Activated T-helper 17 cell treated with anti-CD3 and anti-CD28 coated beads, Interleukin-2, amount 50 U/mL, for 72 hours (primary cell): ENCODE measurements at places on chromosomes 5 and 9. TPM values are rescaled to one million over a fixed set of nuclear protein-coding genes. Genes with fewer than 3 reads are reported as not detected.

Gene HAVCR1
- 1.5 TPM for total RNA-seq

Gene PFN3
- not detected for total RNA-seq

- no peaks in the 10 kb centered on the region for H3K4me1 ChIP-seq
- no peak overlapping the region for H3K4me3 ChIP-seq
Observed at GRCh38 chr5:154403234-154403633, 42.6 kb upstream of the SAP30L start.

- no peak for ATAC-seq
- H3K4me3 ChIP-seq, result no peak overlapping the region
- no peaks in the 10 kb centered on the region for H3K36me3 ChIP-seq
- no peak overlapping the region for H3K27ac ChIP-seq
Observed at GRCh38 chr5:178327446-178327845, 94.8 kb upstream of the PHYKPL start.

- no peaks in the 10 kb centered on the region for H3K36me3 ChIP-seq
- H3K4me3 ChIP-seq, result no peak overlapping the region
- no peaks in the 10 kb centered on the region for H3K4me1 ChIP-seq
- no peak overlapping the region for H3K27ac ChIP-seq
- H3K27me3 ChIP-seq, result no peaks in the 10 kb centered on the region
Observed at GRCh38 chr5:89289604-89290003, 406.6 kb upstream of the MEF2C start.

DNA sequence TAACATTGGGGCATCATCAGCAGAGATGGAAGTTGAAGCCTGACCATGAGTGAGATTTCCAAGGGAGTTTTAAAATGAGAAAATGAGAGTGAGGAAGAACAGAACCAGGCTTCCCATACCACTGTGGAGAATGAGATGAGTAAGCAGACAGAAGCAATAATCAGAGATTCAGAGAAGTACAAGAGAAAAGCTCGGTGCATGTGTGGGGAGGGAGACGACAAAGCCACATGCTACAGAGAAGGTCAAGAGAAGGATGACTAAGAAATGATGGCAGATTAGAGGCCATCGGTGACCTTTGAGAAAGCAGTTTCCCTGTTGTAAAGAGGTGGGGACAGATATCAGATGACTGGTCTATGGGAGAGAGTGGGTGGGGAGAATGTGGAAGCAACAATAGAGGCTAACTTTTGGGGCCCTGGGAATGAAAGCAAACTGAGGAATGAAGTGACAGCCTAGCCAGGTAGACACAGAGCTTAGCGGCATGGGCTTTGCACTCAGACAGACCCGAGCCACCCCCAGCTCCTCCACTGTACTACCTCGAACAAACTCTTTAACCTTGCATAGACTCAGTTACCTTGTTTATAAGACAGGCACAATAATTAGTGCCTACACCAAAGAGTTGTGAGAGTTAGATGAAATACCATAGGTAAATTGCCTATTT lies 207.7 kb downstream of the PIK3R1 start:
- H3K4me3 ChIP-seq, result peak overlapping the region; percentile 32
- peak; percentile 88 for ATAC-seq
- no peaks in the 10 kb centered on the region for H3K36me3 ChIP-seq
- peaks cover 34% of the 10 kb centered on the region for H3K4me1 ChIP-seq
- H3K27me3 ChIP-seq, result no peaks in the 10 kb centered on the region

- no peak overlapping the region for H3K4me3 ChIP-seq
- H3K27ac ChIP-seq, result no peak overlapping the region
- no peaks in the 10 kb centered on the region for H3K36me3 ChIP-seq
- ATAC-seq, result no peak
- H3K4me1 ChIP-seq, result no peaks in the 10 kb centered on the region
Observed at GRCh38 chr5:172599204-172599567, 41.9 kb upstream of the NEURL1B start.

DNA sequence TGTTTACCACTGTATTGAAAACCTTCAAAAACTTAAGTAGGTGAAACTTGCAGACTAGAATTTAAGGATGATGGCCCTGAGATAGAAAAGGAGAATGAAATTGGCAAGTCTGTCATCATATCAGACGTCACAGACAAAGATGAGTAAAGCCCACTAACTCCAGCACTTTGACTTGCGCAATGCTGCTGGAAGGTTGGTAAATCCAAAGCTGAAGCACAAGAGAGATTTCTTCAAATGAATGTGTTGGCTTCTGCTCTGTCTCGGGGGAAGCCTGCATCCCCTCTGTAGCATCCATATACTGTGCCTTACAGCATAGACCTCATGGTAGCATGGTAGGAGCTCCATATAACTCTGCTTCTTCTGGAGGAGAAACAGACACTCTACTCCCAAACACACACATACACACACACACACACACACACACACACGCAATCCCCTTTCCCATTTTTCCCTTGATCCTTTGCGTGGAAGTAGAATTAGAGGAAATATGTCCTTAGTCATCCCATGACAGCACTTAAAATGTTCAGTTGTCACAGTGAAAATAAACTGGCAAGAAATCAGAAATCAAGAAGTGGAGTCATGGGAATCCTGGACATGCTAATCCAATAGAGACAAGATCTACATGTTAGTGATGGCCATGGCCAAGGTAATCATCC lies 241.5 kb downstream of the NR3C1 start:
- H3K27me3 ChIP-seq, result no peaks in the 10 kb centered on the region
- no peak overlapping the region for H3K4me3 ChIP-seq
- H3K4me1 ChIP-seq, result no peaks in the 10 kb centered on the region

- H3K36me3 ChIP-seq, result no peaks in the 10 kb centered on the region
- H3K27me3 ChIP-seq, result peaks cover 63% of the 10 kb centered on the region
- H3K27ac ChIP-seq, result no peak within 1 kb of the TSS
- peak within 1 kb of the TSS; percentile 61 for H3K4me3 ChIP-seq
- ATAC-seq, result peak; percentile 44
- peaks cover 5% of the 10 kb centered on the region for H3K4me1 ChIP-seq
Observed at GRCh38 chr5:115816226-115817081, at the start of gene CDO1. TSS of gene CDO1 (minus strand) at chr5:115816659. CDS start at chr5:115816397, 262 bp downstream.

DNA sequence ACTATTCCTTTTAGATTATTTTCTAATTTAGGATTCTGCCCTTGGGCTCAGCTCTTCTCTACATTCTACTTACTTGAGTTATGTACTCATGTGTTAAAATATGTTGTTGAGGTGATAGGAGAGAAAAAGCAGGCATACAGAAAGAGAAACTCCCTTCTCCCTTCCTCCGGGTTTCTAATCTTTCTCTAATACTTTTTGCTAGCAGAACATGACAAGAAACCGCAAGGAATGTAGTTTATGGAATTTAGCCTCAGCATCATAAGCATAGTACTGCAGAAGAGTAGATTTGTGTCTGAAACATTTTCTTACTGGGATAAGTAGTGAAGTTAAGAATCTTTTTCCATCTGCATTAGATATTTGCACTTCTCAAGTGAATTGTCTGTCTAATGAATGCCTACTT lies 139.5 kb upstream of the CYLC2 start:
- ATAC-seq, result no peak
- H3K4me3 ChIP-seq, result no peak overlapping the region
- H3K27me3 ChIP-seq, result no peaks in the 10 kb centered on the region
- no peaks in the 10 kb centered on the region for H3K4me1 ChIP-seq

GRCh38 chr9:68780720-68781119 lies 75.7 kb downstream of the PIP5K1B start:
- no peak overlapping the region for H3K27ac ChIP-seq
- no peaks in the 10 kb centered on the region for H3K4me1 ChIP-seq
- H3K36me3 ChIP-seq, result no peaks in the 10 kb centered on the region
- peak; percentile 28 for ATAC-seq
- no peaks in the 10 kb centered on the region for H3K27me3 ChIP-seq

Gene PCDHB11
- total RNA-seq, result not detected

Gene PCDHGA12
- total RNA-seq, result not detected

Gene DRD1
- total RNA-seq, result not detected

DNA sequence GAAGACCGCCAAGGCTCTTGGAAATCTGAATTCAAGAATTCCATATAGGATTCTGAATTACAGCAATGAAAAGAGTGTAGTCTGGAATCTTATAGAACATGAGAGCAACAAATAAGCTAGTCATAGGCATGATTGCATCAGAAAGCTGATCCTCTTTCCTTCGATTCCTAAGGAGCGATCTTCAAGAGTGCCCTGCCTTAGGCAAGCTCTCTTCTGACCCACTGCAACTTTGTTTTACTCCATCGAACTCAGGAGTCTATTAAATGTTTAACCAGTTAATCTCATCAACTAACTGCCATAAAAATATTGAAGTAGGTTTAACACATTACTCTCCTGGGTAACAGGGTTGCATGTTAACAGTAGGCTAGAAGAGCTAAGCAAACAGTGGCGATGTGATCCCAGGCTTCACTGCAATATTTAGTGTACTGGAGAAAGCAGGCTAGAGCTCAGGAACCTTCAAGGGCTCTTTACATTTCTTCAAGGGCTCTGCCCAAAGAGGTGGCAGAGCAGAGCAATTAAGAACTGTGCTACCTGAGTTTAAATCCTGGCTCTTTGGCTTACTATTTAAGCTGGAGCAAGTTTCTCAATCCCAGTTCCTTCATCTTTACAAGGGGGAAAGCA lies 146.3 kb downstream of the RORB start:
- H3K4me3 ChIP-seq, result no peak overlapping the region
- peaks cover 15% of the 10 kb centered on the region for H3K27me3 ChIP-seq

Gene TMEM215
- total RNA-seq, result not detected

DNA sequence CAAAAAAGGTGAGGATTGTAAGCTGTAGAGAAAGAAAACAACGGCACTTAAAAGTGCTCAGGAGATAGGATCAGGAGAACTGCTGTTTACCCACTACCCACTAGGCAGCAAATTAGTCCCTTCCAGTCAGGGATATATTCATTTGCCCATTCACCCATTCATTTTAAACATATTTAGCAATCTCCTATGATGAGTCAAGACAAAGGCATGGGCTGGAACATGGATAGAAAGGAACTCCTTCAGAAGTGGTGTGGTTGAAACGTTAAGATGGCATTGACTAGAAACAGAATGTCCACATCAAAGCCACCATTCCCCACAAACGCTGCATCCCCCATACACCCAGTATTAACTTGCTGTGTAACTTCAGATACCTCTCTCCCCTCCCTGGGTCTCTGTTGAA lies 225.7 kb downstream of the ASTN2 start:
- no peaks in the 10 kb centered on the region for H3K27me3 ChIP-seq
- H3K27ac ChIP-seq, result no peak overlapping the region
- no peak for ATAC-seq
- no peaks in the 10 kb centered on the region for H3K36me3 ChIP-seq
- no peaks in the 10 kb centered on the region for H3K4me1 ChIP-seq

Gene WDR31
- total RNA-seq, result 2.2 TPM

GRCh38 chr9:8627976-8628679 lies 828.5 kb upstream of the DMAC1 start:
- no peak overlapping the region for H3K27ac ChIP-seq
- H3K36me3 ChIP-seq, result no peaks in the 10 kb centered on the region
- H3K27me3 ChIP-seq, result peaks cover 9% of the 10 kb centered on the region
- no peak overlapping the region for H3K4me3 ChIP-seq

GRCh38 chr5:97242341-97242740 lies 59.3 kb upstream of the RIOK2 start:
- no peaks in the 10 kb centered on the region for H3K4me1 ChIP-seq
- ATAC-seq, result no peak
- H3K27ac ChIP-seq, result no peak overlapping the region

DNA sequence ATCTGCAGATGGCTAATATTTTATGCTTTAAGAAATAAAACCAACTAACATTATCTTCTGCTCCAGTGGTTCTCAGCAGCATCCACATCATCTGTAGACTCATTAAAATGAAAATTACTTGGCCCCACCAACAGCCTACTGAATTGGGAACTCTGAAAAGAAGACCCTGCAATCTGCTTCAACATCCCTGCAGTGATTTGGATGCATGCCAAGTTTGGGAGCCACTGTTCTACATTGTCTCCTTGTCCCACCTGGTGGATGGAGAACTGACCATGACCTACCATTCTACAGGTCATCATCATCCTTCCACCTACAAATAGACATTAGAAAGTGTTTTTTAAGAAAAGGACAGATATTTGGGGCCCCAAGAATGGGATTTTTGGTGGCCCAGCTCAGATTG lies 71.1 kb downstream of the ACER2 start:
- H3K27ac ChIP-seq, result no peak overlapping the region
- H3K4me3 ChIP-seq, result no peak overlapping the region
- no peaks in the 10 kb centered on the region for H3K36me3 ChIP-seq
- H3K4me1 ChIP-seq, result no peaks in the 10 kb centered on the region
- H3K27me3 ChIP-seq, result peaks cover 9% of the 10 kb centered on the region

DNA sequence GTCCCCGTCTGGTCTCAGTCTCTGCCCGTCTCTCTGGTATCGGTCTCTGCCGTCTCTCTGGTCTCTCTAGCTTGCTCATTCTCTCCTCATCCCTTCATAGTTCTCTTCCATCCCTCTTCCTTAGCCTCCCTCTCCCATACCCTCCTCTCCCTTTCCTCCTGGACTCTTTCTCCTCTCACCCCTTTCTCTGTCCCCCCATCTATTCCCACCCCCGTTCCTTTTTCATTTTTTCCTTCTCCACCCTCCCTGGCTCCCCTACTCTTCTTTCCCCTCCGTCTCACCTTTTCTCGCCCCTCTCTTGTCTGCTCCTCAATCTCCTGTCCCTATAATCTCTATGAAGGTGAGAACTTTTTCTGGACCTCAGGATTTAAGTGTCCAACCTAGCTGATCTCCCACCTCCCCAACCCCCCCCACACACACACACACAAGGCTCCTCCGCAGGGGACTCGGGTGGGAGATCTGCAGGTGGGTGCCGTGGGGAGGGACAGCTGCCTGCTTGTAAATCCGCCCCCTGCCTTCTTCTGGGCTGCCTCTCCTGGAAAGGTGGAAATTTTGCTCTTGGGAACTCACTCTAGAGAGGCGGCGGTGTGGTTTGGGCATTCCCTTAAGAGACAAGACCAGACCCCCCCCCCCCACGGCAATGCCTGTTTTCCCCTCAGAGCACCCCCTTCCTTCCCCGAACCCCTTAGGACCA lies 953 bp downstream of the UBE2QL1 start:
- H3K4me3 ChIP-seq, result peak overlapping the region; percentile 63
- ATAC-seq, result no peak
- H3K27me3 ChIP-seq, result peaks cover 47% of the 10 kb centered on the region
- H3K4me1 ChIP-seq, result peaks cover 5% of the 10 kb centered on the region
- H3K27ac ChIP-seq, result no peak overlapping the region

GRCh38 chr5:101543780-101544179 lies 640.7 kb upstream of the ST8SIA4 start:
- H3K4me1 ChIP-seq, result no peaks in the 10 kb centered on the region
- no peak overlapping the region for H3K4me3 ChIP-seq
- no peaks in the 10 kb centered on the region for H3K27me3 ChIP-seq
- H3K27ac ChIP-seq, result no peak overlapping the region
- no peaks in the 10 kb centered on the region for H3K36me3 ChIP-seq
- no peak for ATAC-seq
